ENCODE measurements at places on chromosomes 3 and 15. TPM values are rescaled to one million over a fixed set of nuclear protein-coding genes. Genes with fewer than 3 reads are reported as not detected.

The TF gene
- 5.1 TPM for total RNA-seq

The GOLGA8O gene
- 2.0 TPM for total RNA-seq

The SLC27A2 gene
- not detected for total RNA-seq

The KPNA4 gene
- 48.3 TPM for total RNA-seq

DNA sequence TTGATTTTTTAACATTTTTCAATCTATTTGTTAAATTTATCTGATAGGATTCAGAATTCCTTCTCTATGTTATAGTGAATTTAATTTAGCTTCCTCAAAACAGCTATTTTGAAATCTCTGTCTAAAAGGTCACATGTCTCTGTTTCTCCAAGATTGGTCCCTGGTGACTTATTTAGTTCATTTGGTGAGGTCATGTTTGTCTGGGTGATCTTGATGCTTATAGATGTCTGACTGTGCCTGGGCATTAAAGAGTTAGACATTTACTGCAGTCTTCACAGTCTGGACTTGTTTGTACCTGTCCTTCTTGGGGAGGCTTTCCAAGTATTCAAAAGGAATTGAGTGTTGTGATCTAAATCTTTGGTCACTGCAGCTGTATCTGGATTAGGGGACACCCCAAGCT lies 169.5 kb upstream of the C2CD4B start:
- H3K27me3 ChIP-seq: no peaks in the 10 kb centered on the region
- DNase-seq: no peak
- no peaks in the 10 kb centered on the region for H3K36me3 ChIP-seq
- no peaks in the 10 kb centered on the region for H3K4me1 ChIP-seq

- no peaks in the 10 kb centered on the region for H3K4me1 ChIP-seq
- no peaks in the 10 kb centered on the region for H3K36me3 ChIP-seq
- DNase-seq: no peak
- no peak overlapping the region for H3K27ac ChIP-seq
- H3K27me3 ChIP-seq: no peaks in the 10 kb centered on the region
These were observed 40.5 kb downstream of the TRAT1 start for GRCh38 chr3:108862865-108863798.

DNA sequence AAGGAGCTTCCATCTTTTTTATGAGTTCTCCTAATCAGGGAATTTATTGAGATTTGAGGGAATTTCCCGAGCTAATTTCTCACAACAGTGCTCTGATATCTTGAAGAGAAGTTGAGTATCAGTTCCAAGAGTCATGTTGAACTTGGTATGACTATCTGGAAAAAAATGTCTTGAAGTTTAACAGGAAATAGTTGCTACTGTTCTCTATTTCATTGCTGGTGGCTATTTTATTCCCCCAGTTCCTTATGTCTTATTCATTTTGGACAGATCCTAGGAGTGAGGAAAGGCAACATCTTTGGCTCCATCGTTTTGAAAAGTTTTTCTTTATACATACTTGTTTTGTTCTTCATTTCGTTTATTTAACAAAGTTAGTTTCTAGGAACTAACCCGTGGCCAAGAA lies 307.8 kb upstream of the AGTR1 start:
- no peak for DNase-seq
- H3K27ac ChIP-seq: no peak overlapping the region
- no peaks in the 10 kb centered on the region for H3K27me3 ChIP-seq

- no peaks in the 10 kb centered on the region for H3K4me1 ChIP-seq
- H3K4me3 ChIP-seq: no peak overlapping the region
These were observed 228.2 kb downstream of the OPA1 start for GRCh38 chr3:193821151-193821668.

GRCh38 chr15:99279827-99280226 lies 28.5 kb downstream of the LRRC28 start:
- H3K4me3 ChIP-seq: no peak overlapping the region
- no peak overlapping the region for H3K27ac ChIP-seq
- H3K36me3 ChIP-seq: no peaks in the 10 kb centered on the region
- no peak for DNase-seq
